Glomerular endothelial cell (primary cell): ENCODE measurements at places on chromosomes 7 and 10. TPM values are rescaled to one million over a fixed set of nuclear protein-coding genes. Genes with fewer than 3 reads are reported as not detected.

DNA sequence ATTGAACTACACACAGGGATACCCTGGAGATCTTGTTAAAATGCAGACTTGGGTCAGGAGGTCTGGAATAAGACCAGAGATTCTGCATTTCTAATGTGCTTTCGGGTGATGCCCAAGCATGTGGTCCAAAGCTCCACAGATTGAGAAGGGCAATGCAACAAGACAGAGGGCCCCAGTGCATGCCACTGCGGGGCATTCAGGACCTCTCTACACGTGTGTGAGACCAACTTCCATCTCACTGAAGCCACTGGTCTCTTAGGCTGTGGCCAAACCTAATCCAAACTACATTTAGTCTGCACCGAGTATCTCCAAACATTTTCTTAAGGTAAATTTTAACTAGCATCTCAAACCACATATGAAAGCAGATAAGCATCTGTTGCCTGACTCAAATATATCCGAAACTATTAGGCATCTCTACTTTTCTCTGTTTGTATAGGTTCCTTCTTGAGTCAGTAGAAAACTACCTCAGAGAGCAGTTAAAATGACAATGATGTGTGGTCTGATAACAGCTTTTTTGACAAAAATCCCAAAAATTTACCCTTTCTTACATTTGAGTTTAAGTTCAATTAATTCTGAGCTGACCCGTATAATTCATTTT, 107.5 kb downstream of the ELMO1 start:
- no peak for DNase-seq

- no peak for DNase-seq
Observed at GRCh38 chr7:113085781-113086390, 741 bp downstream of the GPR85 start.

DNA sequence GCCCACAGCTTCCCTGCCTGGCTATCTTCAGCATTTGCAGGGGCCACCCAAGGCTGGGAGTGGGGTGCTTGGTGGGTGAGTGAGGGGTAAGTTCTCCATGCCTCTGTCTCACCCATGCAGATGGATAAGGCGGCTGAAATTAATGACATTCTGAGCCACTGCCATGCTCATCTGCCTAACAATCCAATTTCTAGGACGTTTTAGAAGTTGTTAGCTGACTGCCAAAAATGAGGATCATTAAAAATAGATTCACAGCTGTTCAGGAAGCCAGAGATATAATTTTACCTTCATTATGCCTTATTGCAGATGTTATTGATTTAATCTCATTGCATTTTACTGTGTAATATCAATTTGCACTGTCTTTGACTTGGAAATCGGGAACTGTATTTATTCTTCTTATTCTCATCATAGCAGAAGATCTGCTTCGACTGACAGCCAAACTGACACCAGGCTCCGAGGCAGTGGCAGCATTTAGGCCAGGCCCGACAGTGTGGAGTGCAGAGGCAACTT, 334.4 kb upstream of the NPVF start:
- no peak for DNase-seq

DNA sequence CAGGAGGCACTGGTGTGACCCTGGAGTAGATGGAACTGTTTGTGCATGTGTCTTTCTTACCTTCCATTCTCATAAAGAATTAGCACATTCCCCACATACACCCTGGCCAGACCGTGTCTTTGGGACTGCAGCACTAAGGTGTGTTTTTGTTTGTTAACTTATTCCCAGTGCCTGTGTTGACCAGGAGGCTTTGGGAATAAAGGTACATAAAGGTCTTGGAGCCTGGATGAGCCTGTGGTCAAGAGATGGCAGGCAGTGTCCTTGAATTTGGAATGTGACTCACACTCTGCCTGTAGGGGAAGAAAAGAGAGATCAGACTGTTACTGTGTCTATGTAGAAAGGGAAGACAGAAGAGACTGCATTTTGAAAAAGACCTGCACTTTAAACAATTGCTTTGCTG, 137.6 kb downstream of the LYZL1 start:
- no peak for DNase-seq

DNA sequence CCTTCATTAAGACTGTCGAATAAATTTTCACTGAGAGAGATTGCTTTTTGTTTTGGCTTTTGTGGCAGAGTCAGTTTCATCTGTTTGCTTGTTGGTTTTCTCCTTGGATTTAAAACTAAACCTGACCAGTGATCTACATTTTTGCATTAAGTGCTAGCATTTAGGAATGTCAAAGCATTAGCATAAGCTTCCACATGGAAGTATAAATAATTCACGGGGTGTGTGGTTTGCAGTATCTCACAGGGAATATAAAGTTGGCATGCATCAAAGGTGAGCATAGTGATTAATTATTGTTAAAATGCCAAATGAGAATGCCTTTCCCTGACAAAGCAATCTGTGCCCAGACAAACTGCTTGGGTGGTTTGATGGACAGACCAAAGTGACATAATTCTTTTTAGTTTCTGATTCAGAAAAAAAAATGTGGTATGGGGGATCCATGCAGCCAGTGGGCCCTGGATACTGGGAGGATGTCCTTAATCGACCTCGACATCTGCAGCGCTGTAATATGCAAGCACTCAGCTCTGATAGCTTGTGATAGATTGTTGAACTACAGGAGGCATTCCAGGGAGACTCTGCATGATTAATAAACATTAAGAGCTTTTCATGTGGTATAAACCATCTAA, 339.3 kb upstream of the POM121L12 start:
- DNase-seq, result no peak

GRCh38 chr7:41193738-41194282, 509.1 kb downstream of the INHBA start:
- DNase-seq, result no peak

DNA sequence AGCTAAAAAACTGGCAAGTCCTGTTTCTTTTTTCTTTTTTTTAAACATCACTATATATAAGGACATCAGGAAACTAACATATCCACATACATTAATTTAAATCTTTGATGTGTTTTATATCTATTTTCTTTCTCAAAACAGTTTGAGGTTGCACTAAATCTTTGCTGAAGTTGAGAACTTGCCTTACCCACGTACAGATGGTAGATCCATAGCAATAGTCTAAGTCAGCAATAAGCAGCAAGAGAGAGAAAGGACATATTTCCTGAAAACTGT, 226.7 kb upstream of the IMMP2L start:
- DNase-seq, result no peak

DNA sequence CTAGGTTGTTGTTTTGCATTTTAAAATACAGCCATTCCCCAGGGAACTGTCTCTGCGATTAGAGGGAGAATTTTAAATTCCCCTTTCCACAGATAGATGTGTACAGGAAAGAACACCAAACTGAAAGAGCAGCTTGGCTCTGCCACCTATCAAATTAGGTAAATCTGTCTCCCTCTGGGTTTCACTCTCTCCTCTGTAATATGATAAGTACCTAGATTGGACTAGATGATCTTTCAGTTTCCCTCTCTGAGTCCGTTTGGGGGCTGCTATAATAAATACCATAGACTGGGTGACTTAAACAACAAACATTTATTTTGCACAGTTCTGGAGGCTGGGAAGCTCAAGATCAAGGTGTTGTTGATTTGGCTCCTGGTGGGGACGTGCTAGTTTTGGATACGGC, 186.0 kb downstream of the KIF20B start:
- no peak for DNase-seq

Gene GIMAP5
- 27.1 and 28.6 TPM in 2 replicates for total RNA-seq

Gene LRRC4
- total RNA-seq, result 0.10 and 1.3 TPM in 2 replicates

Gene TMEM229A
- not detected in 2 replicates for total RNA-seq

Gene EBLN1
- not detected in 2 replicates for total RNA-seq
